ENCODE measurements at places on chromosomes 7 and 10.

GRCh38 chr7:79212334-79212733 lies 241.1 kb downstream of the MAGI2 start:
- no peak for DNase-seq

DNA sequence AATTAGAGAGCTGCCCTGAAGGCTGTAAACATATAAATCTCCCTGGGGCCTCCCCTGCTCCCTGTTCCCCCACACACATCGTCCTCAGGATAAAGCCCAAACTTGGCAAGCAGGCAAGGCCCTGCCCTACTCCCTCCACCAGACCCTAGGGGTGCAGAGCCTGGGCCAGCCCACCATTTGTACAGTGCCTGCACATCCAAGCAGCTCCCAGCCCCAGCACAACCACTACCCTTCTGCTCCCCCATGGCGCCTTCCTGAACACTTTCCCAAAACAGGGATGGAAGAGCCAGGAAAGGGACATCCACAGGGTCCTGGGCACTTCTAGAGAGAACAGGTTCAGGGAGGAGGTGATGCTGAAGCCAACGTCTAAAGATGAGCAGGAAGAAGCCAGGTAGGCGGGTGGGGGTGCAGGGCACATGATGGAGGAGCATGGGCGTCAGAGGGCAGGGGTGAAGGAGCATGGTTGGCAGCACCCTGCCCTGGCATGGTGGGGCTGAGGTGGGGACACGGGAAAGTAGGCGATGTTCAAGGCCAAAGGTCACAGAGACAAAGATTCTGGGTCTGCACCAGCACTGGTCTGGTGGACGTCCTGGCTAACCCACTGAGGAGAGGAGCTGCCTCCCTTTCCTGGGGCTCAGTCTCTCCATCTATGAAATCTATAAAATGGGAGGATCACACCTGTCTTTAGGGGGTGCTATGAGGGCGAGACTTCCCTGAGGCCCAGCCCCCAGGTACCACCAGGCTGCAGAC lies 140.6 kb downstream of the ARHGAP22 start:
- DNase-seq = peak; percentile 61

DNA sequence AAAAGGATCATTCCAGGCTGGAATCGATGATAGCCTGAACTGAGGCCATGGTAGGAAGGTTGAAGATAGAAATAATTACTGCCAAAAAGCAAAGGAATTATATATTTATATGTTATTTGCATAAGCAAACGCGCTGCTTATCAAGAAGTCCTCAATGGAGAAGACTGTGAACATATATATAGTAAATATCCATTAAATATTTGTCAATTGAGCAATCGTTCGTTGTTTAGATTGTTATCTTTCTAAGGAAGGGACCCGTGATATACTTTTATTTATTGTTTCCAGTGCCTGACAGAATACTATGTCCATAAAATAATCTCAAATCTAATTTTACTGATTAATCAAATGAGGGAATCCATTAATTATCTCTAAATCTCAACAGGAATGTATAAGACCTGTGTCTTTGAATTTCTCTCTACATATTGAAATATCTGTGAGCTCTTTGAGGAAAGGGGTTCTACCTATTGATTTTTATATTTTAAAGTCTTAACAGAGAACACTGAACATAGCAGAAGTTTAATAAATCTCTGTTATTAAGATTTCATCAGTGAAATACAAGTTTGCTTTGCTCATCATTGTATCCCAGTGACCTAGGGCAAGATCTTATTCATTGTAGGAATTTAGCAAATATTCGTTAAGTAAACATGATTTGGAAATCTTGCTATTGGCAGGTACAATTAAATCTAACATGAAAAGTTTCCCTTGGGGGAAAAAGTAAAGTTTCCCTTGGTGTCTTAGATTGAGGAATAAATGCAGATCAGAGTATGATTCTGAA lies 12.0 kb upstream of the HERC4 start:
- DNase-seq = no peak

DNA sequence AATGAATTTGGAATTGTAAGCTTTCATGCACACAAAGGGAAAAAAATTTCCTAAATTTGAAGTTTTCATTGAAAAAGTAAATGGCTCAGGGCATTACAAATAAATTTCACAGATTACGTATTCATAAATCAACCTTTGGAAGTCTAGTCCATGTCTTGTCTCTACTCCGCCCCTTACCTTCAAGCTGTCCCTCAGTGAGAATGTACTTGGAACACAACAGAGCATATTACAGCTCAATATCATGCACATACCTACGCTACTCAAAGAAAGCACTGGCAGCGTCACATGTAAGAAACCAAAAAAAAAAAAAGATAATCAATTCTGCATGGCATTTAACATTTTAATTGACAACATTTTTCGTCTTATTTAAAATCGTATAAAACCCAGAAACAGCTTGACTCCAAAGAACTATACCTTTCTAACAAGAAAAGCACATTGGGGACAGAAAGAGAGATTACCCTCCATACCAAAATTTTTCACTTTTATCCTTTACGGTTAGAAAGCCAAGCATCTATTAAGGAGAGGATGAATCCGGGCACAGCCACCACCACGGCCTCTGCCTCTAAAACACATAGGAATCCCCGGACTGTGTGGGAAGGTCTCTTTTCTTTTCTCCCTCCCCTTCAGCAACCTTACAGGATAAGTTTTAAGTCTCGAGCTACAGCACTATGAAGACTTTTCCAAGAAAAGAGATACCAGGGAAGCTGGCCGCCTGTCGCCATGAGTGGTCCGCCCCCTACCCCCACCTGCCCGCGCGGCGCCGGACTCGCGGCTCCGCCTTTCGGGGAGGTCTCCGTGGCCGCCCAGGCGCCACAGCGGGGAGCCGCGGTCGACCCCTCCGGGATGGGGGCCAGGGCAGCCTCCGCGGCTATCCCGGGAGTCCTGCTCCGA lies 1.1 kb downstream of the JMJD1C start:
- DNase-seq = no peak

- DNase-seq = no peak
These were observed 701.5 kb downstream of the KCNMA1 start for GRCh38 chr10:76935941-76936613.

DNA sequence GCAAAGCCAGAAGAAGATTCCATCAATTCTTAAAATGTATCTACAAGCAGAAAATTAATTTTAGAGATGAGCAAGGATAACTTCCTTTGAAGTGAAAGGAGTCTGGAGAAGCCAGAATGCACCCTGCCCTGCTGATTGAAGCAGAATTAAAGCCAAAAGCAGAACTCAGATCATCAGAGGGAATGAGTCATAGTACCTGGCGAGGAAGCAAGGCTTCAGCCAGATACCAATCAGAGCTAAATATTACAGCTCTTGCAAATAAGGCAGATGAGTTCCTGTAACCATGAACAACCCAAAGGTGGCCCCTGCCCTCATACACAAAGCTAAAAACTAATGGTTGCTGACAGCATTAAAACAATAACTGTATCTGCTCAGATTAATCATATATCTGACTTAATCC lies 10.4 kb downstream of the HTR7 start:
- no peak for DNase-seq

GRCh38 chr7:96534221-96534620 lies 175.4 kb downstream of the SEM1 start:
- DNase-seq = no peak

DNA sequence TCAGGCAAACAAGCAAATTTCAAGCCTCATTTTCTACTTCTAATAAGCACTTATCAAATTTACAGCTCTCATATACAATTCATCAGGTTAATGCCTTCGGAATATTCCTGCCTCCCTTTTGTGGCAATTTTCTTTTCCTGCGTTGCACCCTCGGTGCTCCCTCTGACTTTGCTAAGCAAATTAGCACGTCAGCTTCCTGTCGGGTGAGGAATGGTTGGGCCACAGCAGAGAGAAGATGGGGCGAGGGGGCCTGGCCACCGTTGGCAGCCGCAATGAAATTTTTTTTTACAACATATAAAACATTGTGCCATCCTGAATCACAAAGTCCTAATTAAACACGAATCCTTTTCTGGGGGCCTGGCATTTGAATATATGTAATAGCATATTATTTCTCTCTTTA lies 28.1 kb downstream of the ELFN1 start:
- no peak for DNase-seq

DNA sequence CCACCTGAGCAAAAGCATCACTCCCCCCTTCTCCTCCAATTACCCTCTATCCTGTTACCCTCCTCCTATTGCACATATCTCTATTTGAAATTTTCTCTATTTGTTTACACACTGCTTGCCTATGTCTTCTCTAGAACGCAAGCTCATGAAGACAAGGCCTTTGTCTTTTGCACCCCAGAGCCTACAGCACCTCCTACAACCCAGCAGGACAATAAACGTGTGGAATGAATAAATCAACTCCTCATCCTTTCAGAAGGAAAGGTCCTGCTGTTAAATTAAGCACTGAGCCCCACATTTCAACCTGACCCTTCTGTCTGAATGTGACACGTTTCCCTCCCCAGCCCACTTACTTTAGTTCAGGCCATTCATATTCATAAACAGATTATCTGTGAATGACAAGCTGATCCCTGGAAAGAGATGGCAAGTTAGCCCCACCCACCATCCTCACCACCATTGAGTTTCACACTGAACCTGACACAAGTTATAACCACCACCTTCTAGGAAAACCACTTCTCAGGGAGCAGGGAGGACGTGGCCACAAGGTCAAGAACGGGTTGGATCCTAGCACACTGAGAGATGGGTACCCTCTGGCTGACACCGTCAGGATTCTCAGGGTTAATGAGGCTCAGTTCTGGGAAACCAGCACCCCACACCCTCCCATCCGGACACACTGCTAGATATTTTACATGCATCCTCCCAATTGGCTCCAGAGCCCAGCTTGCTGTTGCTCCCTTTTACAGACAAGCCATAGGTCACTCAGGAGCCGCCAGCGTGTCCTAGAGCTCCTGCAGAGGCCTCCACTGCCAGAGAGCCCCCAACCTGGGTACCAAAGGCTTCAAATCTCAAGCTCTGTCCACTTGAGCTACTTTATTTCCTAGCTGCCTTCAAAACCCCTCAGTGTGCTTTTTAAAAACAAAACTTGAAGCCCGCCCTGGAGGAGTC lies 934 bp downstream of the PRTFDC1 start:
- DNase-seq = no peak

GRCh38 chr10:69979174-69979573 lies 73.5 kb upstream of the MACROH2A2 start:
- no peak for DNase-seq

- no peak for DNase-seq
These were observed 108.1 kb upstream of the IGFBP3 start for GRCh38 chr7:46029111-46029704.

DNA sequence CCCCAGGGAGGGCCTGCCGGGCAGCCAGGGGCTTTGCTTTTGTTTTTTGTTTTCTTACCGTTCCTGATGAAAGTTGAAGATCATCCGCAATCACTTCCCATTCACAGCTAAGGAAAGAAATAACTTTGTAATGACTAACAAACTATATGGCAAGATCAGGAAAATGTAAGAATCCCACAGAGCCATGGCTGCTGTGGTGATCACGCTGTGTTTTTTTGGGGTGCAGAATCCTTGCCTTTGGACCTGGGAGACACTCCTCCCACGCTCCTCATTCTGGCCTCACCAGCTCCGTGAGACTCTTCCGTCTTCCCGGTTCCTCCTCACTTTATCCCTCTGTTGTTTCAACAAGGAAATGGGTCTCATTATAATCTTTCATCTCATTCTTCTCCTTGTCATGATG lies 443.0 kb upstream of the MGMT start:
- DNase-seq = no peak

DNA sequence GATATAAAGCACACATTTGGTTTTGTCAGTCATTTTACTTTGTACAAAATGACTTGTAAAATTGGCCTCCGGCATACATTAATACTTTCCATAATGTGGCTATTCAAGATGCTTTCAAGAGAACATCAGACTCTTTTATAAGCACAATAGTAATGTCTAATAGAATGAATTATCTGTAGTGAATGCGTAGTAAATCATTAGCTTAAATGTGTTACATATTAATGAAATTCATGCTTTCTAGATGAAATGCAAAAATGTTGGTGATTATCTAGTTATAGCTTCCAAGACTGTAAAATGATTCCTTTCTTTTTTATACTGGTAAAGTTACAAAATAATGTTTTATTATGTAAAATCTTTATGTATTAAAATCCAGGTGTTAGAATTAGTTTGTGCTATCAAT lies 144.0 kb downstream of the BBS9 start:
- no peak for DNase-seq

DNA sequence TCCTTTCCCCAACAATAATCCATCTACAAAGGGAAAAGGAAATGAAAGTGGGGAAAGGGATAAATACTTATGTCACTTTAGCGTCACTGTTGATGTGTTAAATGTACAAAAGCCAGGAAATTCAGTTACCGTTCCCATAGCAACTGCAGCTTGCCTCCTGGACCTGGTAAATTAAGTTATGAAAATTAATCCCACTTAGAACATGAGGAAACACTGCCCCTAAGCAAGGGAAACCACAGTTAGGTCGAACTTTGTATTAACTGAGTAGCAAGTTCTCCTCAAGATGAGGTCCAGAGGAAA lies 338.2 kb upstream of the AOAH start:
- DNase-seq = no peak

GRCh38 chr10:119469846-119470245 lies 72.7 kb downstream of the RGS10 start:
- no peak for DNase-seq

DNA sequence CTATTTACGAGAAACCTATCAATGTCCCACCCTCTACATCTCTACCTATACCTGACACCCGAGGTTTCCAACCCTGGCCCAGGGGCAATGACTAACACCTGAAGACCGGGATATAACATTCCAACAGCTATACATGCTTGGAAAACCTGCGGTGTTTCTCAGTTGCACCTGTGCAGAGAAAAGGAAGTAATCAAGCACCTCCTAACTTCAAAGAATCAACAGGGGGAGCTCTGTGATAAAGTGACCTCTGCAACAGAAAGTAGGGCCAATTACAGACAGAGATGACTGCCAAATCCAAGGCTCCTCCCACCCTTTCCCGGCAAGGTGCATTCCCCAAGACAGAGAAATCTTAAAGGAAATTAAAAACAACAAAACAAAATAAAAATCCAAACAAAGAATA lies 41.3 kb downstream of the CCDC6 start:
- no peak for DNase-seq

DNA sequence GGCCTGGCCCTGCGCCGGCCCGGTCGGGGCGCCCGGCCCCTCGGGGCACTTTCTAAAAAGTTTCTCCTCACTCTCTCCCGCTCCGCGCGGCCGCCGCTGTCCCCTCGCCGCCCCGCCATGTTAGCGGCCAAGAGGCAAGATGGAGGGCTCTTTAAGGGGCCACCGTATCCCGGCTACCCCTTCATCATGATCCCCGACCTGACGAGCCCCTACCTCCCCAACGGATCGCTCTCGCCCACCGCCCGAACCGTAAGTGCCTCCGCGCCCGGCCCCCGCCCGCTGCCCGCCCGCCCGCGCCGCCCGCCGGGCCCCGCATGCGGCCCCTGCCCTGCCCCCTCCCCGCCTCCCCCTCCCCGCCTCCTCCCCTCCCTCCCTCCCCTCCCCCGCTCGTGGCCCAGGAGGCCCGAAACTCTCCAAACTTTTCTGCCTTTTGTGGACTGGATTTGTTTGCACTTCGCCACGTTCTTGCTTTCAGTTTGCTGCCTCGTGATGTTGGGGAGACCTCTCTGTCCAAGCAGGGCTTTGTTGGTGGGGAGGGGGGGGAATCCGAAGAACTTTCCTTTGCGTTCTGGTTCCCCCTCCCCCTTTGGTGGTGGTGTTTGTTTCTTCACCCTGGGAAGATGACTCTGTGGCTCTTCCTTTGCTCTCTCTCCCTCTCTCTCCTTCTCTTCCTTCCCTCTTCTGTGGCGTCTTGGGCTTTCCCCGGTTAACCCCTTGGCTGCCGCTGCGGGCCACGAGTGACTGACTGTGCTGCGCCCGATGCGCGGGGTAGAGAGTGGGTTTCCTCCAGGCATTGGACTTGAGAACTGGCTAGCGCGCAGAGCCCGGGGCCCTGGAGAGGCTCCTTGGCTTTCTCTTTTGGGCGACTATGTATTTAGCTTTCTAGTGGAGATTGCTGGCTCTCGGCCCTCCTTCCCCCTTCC lies 1.6 kb downstream of the TCF7L2 start:
- peak; percentile 85 for DNase-seq

Measured in coronary artery (tissue), 2 donors.